AG04450 (cell line): ENCODE measurements at places on chromosomes 3 and 15. TPM values are rescaled to one million over a fixed set of nuclear protein-coding genes. Genes with fewer than 3 reads are reported as not detected.

Gene TAGLN3
- 2.2 and 2.5 TPM in 2 replicates for polyA plus RNA-seq

Gene RYR3
- polyA plus RNA-seq, result not detected in 2 replicates

Gene CTXN2
- not detected in 2 replicates for polyA plus RNA-seq

Gene SCG5
- 39.2 and 44.4 TPM in 2 replicates for polyA plus RNA-seq

Gene GOLIM4
- 27.9 and 34.4 TPM in 2 replicates for polyA plus RNA-seq

Gene ZIC1
- polyA plus RNA-seq, result not detected in 2 replicates

Gene PPARG
- polyA plus RNA-seq, result 28.7 and 33.8 TPM in 2 replicates

Gene RTP1
- not detected in 2 replicates for polyA plus RNA-seq

Gene CLDN18
- not detected in 2 replicates for polyA plus RNA-seq

Gene ANKUB1
- not detected in 2 replicates for polyA plus RNA-seq

Gene ATG7
- 35.4 and 51.7 TPM in 2 replicates for polyA plus RNA-seq

Gene KNL1
- 3.0 and 5.6 TPM in 2 replicates for polyA plus RNA-seq

Gene GUCA1C
- not detected in 2 replicates for polyA plus RNA-seq

Gene IGSF11
- polyA plus RNA-seq, result 0.05 TPM in 1 of 2 replicates, not detected in the other

Gene GREM1
- polyA plus RNA-seq, result 2,326 and 2,858 TPM in 2 replicates

Gene GOLGA8A
- 6.4 and 7.2 TPM in 2 replicates for polyA plus RNA-seq

Gene TRPM1
- polyA plus RNA-seq, result not detected in 2 replicates

Gene EXD1
- polyA plus RNA-seq, result not detected in 2 replicates
